ENCODE measurements at places on chromosomes 2 and 18.

DNA sequence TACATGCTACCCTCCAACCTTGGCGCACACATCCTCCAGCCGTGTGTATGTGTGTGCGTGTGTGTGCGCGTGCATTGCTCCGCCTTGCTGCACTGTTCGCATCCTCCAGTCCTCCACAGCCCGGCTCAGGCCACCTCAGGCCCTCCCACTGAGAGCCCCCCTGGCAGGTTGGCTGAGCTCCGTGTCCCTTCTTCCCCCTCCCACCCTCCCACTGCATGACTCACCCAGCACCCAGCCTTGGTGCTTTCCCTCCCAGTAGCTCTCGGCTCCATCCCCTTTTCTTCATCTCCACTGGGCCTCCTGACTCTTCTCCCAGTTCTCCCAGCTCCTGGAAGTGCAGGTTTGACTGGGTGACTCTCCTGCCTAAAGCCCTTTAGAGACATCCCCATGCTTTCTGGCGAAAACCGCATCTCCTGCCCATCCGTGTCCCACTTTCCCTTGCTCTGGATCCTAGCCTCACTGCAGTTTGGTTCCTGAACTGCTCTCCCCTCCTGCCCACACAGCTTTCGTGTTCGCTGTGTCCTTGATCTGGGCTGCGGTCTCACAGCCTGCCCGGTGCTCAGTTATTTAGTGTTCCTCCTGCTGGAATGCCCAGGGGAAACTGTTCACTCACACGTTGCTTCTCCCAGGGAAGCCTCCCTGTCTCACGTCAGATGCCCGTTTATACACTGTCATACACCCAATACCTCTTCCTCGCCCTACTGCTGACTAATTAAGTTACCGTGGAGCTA is 4.9 kb downstream of the TMEM177 start:
- peak; percentile 27 for DNase-seq

DNA sequence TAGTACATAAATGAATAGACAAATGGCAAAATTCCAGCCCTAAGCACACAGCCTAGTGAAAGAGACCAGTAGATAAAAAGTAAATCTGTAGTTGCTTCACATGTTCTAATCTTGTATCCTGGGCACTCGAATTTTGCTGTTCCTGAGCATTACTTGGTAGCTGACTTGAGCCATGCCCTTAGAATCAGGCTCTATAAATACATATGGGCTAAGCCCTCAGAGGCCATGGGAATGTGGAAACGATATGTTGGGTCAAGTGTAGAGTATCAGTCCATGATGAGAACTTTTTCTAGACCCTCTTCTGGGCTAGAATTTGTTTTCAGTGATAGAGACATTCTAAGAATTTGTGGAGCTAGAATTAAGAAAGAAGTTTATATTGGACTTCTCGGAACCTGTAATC is 21.9 kb downstream of the ELAC1 start:
- no peak for DNase-seq

DNA sequence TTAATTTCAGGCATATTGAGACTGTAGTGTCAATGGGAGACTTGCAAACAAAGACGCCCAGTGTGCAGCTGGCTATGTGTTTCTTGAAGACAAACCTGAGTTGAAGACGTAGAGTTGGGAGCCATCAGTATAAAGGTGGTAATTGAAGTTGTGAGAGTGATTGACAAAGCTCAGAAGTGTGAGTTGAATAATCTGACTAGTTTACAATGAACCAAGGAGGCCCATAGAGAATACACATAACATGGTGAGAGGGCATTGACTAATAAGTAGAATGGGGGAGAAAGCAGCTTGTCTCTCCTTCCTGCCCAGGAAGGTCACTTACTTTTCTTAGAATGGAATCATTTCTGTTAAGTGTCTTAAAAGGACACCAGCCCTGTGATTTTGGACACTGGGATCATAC is 14.1 kb downstream of the SP110 start:
- DNase-seq, result no peak

GRCh38 chr2:127660291-127660578 is 14.3 kb downstream of the GPR17 start:
- DNase-seq, result no peak

DNA sequence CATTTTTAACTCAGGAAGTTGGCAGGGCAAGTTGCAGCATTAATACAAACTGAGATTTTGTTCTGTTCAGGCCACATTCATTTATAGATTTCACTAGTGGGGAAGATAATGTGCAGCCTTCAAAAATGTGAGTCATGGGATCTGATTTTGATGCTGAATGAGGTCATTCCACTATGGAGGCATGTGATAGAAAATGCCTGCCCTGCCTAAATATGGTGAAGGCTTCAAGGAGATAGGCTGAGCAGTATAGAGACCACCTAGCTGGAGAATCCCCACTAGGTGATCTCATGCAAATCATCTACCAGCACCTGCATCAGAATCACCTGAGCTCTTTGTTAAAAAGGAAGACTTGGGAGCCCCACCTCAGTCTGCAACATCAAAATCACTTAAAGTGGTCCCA is 43.7 kb downstream of the PAX3 start:
- DNase-seq, result peak; percentile 23

DNA sequence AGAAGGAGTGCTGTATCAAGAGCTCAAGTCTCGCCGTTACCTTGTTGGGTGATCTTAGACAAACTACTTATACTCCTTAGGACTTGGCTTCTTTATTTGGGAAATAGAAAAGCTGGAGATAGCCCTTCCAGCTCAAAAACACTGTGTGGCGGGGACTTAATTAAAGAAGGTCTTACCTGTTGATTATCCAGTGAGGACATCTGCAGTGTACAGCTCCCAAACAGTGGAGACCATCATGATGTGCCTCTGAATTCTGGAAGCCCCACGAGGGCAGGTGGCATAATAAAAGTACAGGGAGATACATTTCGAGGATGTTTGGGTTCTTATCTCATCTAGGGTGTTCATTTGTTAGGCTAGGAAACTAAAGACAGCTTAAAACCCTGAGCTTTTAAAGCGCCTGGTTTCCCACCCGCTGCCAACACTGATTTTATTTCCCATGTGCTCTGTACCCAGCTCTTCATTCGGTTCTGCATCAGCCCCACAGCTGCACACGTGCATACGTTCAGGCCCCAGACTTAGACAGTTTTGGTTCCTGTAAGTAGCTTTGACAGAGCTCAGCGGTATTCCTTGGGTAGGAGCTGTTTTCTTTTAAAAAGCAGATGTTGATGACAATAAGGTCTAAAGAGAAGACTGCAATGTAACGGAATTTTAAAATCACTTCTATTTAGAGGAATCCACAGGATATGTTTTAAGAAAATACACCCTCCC is 80.5 kb upstream of the SIX2 start:
- DNase-seq, result no peak
